ENCODE measurements at places on chromosomes 4 and X. TPM values are rescaled to one million over a fixed set of nuclear protein-coding genes. Genes with fewer than 3 reads are reported as not detected.

DNA sequence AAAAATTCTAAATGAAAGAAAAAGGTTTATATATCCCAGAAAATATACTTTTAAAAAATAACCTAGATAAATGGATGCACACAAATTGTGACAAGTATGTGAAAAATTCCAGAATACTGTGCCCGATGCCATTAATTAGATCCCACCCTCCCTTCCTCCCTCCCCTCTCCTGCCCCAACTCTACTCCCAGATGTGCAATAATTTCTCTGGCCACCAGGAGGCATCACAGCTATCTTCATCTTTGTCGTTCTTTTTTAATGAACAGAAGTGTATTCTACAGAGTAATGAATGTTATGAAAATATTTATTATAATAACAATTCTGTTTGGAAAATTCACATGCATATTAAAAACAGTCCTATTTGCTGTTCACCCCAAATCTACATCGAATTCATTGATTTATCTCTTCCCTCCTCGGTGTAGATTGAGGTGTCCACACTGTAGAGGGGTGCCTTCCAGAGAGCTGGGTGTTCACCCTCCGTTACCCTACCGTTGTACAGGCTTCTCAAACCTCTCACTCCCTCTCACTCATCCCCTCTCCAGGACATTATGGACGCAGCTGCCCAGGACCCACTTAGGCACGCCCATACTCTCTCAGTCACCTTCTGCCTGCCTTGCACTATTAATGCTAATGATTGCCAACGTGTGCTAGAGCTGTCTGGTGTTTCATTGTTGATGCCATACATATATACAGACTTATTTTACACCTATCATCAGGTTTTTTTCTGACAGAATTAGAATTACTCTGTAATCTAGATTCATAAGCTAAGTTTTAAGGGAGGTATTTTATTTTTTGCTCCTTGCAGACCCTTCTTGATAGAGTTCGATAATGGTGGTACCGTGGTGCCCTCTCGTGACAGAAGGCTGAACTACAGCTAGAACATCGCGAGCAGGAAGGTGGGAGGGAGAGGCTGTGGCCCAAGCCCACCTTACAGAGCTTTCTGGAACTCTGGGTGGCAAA lies 14.1 kb downstream of the RAB40AL start:
- H3K27ac ChIP-seq = no peak overlapping the region
- no peaks in the 10 kb centered on the region for H3K4me1 ChIP-seq
- DNase-seq = peak; percentile 57
- H3K4me3 ChIP-seq = no peak overlapping the region

The UGT2A3 gene
- not detected for total RNA-seq

- no peak for DNase-seq
- peaks cover 23% of the 10 kb centered on the region for H3K4me1 ChIP-seq
- no peak overlapping the region for H3K4me3 ChIP-seq
These were observed 30.1 kb upstream of the HGFAC start for GRCh38 chr4:3411676-3412075.

The MAGEA11 gene
- total RNA-seq = not detected

DNA sequence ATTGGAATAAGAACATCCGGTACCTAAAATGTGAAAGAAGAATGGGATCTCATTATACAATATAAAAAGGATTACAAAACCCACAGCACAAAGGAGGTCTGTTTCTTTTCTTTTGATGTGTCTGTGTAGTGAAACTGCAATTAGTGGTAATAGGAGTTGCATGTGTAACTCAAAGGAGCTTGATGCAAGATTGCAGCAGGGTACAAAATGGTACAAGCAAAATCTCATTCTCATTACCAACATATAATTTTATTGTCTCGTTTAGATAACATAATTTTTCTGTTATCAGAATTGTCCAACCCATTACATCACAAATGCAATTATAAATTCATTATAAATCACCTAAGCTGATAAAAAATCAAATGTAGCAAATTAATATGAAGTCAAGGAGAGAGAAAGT lies 47.1 kb upstream of the CCSER1 start:
- H3K27ac ChIP-seq = no peak overlapping the region
- no peaks in the 10 kb centered on the region for H3K27me3 ChIP-seq
- H3K4me3 ChIP-seq = no peak overlapping the region

DNA sequence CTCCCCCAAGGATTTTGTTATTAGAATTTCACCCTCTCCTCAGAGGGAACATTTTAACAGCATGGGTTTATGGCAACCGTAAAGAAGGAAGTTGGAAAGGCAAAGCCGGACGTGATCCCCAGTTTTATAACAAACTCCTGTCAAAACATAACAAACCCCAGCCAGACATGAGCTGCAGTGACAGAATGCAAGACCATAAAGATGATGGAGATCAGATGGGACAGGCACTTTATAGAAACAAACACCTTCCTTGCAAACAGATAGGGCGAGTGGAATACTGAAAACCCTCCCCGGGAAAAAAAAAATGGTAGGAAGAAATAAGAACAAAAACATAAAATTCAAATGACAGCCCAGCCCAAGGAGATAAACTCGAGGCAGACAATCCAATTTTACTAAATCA lies 281.4 kb downstream of the LDB2 start:
- DNase-seq = no peak
- no peaks in the 10 kb centered on the region for H3K27me3 ChIP-seq
- H3K27ac ChIP-seq = no peak overlapping the region
- no peaks in the 10 kb centered on the region for H3K36me3 ChIP-seq

GRCh38 chr4:186739802-186740434 lies 16.3 kb upstream of the FAT1 start:
- H3K36me3 ChIP-seq = no peaks in the 10 kb centered on the region
- H3K27ac ChIP-seq = no peak overlapping the region
- no peak for DNase-seq
- H3K4me1 ChIP-seq = no peaks in the 10 kb centered on the region

DNA sequence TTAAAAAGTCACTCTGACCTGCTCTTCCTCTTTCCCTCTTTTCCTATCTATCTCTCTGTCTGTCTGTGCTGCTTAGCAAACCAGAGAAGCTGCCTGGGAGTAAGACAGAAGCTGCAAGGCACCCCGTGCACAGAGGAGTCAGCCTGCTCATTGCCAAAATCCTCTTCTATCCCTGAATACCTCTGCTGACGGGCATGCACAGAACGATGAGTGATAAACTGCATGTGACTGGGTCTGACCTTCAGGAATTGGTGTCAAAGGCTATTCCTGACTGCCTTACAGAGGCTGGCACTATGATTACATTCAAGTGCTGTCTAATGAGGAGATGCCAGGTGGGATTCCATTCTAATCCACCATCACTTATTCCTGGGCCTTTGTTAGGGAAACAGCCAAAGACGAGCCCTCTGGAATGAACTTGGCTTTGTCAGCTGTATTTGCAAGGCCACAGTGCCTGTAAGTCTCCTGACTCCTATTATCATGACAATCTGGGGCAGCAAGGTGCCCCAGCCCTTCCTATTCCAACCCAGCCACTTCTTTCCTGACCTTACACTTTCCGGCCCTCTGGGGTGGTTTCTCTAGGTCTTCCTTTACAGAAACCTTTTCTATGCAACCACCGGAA lies 45.4 kb upstream of the CTAG2 start:
- DNase-seq = no peak
- H3K27ac ChIP-seq = no peak overlapping the region

DNA sequence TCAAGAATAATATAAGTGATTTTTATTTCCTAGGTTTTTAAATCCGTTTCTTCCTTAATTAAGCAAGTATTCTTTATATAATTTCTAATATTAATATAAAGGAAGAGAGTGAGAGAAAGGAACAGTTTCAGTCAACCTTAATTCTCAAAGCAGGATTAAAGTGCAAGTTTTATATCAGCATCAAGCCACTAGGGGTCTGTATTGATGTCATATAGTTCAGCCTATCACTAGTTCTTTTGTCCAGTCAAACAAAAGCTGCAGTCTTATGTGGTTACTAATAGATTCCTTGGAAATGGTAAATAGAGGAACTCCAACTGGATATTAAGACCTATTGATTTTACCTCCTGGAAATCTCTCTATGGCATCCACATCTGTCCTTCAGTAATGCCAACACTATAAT lies 82.0 kb downstream of the NAP1L3 start:
- DNase-seq = no peak
- no peak overlapping the region for H3K27ac ChIP-seq
- H3K36me3 ChIP-seq = no peaks in the 10 kb centered on the region
- no peaks in the 10 kb centered on the region for H3K4me1 ChIP-seq

- no peak overlapping the region for H3K27ac ChIP-seq
- no peak overlapping the region for H3K4me3 ChIP-seq
- H3K36me3 ChIP-seq = no peaks in the 10 kb centered on the region
- no peaks in the 10 kb centered on the region for H3K27me3 ChIP-seq
- H3K4me1 ChIP-seq = no peaks in the 10 kb centered on the region
These were observed 253.3 kb upstream of the EPHA5 start for GRCh38 chr4:65923616-65924015.

Measured in adrenal gland (tissue), 19 donors.